SHP77 (cell line): ENCODE measurements at places on chromosomes 1 and 21.
A peak's percentile ranks its signal among the peaks of the same experiment; 100 is the strongest.

GRCh38 chr1:71650119-71650518 lies 569.3 kb upstream of the ZRANB2 start:
- DNase-seq = no peak

GRCh38 chr1:25040122-25040685 lies 110.1 kb upstream of the RUNX3 start:
- no peak for DNase-seq

DNA sequence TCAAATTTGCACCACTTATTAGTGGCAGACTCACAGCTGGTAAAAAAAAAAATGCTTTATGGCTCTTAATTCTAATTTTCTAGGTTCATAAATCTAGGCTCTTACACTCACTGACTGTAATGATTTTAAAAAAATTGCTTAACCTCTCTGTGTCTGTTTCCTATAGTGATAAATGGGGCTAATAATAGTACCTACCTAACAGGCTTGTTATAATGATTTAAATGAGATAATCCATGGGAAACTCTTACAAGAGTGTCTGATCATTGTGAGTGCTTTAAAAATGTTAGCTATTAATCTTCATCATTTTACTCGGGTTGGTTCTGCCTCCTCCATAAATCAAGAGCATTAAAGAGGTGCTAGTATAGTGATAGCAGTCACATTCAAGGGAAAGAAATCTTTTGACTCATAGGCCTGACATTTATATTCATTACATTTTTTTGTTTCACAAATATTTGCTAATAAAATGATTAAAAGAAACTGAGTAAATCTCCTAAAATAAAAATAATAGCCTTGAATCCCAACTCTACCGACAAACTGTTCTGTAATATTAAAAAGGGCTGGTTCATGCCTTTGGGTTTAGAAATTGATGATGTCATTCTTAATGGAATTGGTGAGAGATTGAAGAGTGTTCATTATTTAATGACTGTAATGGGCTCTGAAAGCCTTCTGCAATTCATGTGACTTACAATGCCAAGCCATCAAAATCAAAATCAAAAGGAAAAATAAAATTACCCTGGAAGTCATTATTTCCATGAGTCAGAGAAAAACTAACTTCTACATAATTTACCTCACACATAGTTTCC lies 93.9 kb upstream of the PALMD start:
- DNase-seq = no peak

GRCh38 chr21:35478161-35479064 lies 429.3 kb upstream of the RUNX1 start:
- DNase-seq = no peak

DNA sequence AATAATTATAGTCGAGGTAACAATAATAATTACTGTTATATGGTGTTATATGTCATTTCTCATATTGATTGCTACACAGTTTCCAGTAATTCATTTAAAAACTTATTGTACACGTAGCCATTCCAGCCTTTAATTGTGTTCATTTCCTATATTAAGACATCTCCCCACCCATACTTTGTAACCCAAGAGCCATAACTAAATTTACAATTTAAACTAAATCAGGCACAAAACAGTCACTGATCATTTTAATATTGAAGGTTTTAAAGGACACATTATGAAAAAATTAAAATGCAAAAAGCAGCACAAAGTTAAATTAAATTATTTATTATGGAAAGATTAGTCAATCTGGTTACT lies 487.0 kb downstream of the DPYD start:
- no peak for DNase-seq

GRCh38 chr1:209416716-209417115 lies 166.8 kb upstream of the CAMK1G start:
- DNase-seq = no peak

- no peak for DNase-seq
Measured at GRCh38 chr1:235683653-235684052, 34.1 kb upstream of the GNG4 start.

GRCh38 chr21:36847189-36847588 lies 119.3 kb downstream of the HLCS start:
- DNase-seq = no peak

GRCh38 chr1:159779403-159779851 lies 1.3 kb upstream of the DUSP23 start:
- DNase-seq = no peak

- DNase-seq = no peak
Measured at GRCh38 chr1:98278055-98278454, 357.2 kb upstream of the DPYD start.

- peak; percentile 48 for DNase-seq
Measured at GRCh38 chr1:26826261-26827105, at the start of gene ZDHHC18. Gene ZDHHC18, plus strand, starts transcription at chr1:26826688. Its CDS starts 117 bp downstream, at chr1:26826805.

- DNase-seq = no peak
Measured at GRCh38 chr1:230849451-230850224, 18.7 kb downstream of the C1orf198 start.

GRCh38 chr1:47439017-47439818 lies 1.4 kb downstream of the FOXD2 start:
- DNase-seq = no peak

DNA sequence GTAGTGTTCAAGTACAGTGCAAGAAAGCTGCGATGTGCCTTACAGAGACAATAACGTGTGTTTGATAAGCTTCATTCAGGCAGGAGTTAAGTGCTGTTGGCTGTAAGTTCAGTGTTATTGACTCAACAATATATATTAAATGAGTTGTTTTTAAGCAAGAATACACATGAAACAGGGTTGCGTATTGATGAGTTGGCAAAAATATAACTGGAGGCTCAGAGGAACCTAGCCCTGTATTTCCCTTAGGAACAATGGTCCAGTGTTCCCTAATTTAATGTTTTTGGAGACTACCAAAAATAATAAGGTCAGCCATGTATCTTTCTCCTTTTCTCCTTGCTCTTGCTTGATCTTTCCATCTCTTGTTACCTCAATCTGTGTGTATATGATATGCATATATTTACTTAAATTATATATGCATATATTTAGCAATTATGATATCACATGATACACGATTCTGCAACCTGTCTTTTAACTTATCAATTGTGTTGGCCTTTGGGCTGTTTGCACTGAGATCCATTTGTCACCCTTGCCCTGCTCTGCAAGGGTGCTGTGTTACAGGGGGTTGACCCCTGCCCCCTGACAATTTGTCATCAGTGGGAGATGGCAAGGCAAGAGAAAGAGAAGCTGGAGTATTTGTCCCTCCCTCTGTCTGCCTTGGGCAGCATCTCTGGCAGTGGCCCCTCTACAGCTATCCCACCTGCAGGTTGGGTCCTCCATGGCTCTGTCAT lies 109.7 kb downstream of the FGGY start:
- no peak for DNase-seq

- DNase-seq = no peak
Measured at GRCh38 chr1:179761296-179761695, 18.2 kb downstream of the FAM163A start.

GRCh38 chr1:113605146-113605545 lies 154.1 kb downstream of the PHTF1 start:
- DNase-seq = no peak

DNA sequence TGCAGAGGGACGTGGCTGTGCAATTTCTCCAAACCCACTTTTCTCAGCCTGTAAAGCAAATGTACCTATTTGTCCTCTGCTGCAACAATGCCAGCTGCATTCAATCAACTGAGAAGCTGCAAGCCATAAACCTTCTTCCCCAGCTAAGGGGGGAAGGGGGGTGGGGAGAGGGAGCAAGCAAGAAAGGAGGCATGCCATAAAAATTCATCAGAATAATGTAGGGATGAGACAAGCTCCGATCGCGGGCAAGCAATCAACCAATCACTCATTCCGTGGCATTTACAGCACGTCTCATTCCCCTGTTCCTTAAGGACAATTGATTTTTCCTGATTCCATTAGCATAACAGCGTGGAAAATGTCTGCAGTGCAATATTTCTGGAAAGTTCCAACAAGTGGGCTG lies 144.8 kb downstream of the DMRTA2 start:
- DNase-seq = no peak

DNA sequence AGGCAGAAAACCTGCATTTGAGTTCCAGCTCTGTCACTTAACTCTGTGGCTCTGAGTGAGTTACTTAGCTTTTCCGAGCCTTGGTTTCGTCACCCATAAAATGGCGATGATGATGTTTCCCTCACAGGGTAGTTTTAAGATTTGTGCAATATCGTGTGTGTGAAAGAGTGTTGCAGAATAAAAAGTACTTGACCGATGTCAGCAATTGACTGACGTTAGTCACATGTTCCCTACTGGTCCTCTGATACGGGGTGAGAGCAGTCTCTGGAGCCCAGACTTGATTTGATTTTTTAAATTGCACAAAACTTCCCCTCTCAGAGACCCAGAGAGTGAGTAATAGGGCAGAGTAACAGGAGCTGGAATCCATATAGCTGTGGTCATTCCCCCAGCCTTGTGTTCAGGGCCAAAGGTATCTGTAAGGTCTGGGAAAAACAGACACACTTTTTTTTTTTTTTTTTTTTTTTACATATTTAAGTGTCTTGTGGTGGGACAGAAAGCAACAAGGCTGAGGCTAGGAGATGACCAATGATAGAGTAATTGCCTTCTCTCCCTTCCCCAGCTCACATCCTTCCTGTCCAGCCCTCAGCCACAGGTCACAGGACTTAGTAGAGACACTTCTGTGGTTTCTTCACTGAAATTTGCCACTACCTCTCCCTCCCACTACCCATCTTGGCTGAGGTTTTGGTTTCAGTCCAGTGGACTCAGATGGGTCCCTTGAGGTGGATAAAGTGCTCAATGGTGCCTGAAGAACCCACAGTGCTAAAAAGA lies 2.0 kb downstream of the FCER1G start:
- no peak for DNase-seq

GRCh38 chr1:27811741-27812500 lies 18.7 kb upstream of the PPP1R8 start:
- DNase-seq = no peak

DNA sequence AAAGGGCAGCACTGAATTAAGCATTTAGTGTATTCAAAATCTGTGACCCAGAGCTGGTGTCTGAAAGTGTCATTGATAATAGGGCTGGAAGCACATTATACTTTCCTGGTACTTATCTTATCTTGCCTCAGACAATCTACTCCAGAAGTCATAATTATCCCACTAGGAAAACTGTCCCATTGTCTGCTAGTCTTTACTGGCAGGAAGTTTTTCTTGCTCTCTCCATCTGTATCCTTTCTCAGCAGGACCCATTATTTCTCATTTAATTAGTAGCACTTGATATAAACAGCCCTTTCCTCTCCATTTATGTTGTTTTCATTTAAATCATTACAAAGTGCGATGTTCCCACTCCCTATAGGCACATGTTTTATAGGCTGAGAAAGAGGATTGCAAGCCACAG lies 36.5 kb upstream of the BARHL2 start:
- DNase-seq = no peak

DNA sequence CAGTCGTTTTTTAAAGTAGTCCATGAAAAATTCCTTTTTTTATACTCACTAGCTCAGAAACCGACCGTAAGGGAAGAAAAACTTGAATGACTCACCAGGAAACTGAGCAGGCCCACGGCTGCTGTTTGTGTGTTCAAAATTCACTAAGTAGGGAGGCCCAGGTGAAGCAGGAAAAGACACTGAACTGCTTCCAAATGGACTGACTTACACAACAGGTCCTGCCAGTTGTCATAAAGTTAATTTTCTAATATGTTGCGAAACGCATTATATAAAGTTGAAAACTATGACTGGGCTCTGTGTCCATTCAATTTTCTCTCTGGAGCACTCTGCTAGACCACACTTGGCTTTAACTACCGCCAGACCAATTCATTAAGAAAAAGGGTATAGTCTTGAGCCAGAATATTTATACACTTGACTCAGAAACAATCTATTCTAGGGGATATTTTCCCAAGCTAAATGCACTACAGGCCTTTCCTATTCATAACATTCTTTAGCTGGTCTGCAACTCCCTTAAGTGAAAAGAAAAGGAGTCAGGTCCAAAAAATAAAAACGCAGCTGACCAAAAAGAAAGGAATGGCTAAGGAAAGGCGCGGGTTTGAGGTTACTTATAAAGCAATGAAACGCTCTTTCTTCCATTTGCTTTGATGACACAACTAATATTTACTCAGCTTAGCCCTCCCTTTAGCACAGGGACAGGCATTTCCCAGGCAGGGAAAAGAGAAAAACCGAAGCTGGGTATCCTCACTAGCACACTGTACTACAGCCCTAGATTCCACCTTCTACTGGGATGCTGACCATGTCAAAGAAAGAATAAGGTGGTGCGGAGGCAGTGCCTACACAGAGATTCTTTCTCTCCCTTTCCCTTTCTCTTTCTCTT lies 306.3 kb upstream of the ESRRG start:
- DNase-seq = peak; percentile 5

- peak; percentile 61 for DNase-seq
Measured at GRCh38 chr1:181038399-181038873, 4.7 kb downstream of the MR1 start.

- DNase-seq = no peak
Measured at GRCh38 chr1:118201524-118201923, 16.5 kb upstream of the SPAG17 start.

GRCh38 chr1:160837558-160838205 lies 25.0 kb downstream of the CD244 start:
- peak; percentile 19 for DNase-seq

- no peak for DNase-seq
Measured at GRCh38 chr1:78619803-78620579, at the start of gene IFI44L. Gene IFI44L, plus strand, starts transcription at chr1:78620448. Its CDS starts 7,468 bp downstream, at chr1:78627916.

GRCh38 chr1:98707556-98707955 lies 46.0 kb downstream of the SNX7 start:
- DNase-seq = no peak

- no peak for DNase-seq
Measured at GRCh38 chr21:16863362-16863905, 649.4 kb upstream of the CXADR start.

DNA sequence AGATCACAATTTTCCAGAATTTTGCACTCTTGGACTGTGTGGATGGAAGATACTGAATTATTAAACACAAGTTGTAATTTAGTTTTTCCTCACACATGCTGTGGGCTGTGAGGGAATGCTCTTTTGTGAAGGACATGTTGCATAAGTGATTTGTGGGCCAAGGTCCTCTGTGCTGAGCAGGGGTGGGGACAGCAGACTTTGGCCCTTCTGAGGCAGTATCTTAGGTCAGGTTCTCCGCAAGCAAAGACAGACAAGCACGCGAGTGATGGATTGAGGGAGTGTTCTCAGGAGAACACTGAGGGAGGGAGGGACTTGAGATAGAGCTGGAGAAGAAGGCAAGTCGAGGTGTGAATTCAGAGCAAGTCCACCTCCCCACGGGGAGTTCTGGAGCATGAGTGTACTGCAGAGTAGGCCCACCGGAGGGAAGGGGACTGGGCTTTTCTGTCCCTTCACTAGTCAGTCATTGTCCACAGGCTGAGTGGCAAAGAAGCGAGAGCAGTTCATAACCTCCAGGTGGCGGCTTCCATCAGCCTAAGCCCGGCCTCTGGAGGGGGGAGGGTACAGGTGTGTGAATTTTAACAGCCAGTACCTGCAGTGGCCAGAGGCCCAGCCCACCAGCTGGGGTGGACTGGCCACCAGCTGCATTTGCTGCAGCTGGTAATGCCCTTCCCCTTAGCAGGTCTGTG lies 19.1 kb upstream of the CD101 start:
- DNase-seq = no peak
